Activated T-cell treated with anti-CD3 and anti-CD28 coated beads, Interleukin-2, amount 50 U/mL, for 48 hours (primary cell): ENCODE measurements at places on chromosomes 11 and 22.

- no peak for DNase-seq
Observed at GRCh38 chr11:105449100-105449734, 160.7 kb upstream of the GRIA4 start.

GRCh38 chr11:99505831-99506230, 485.1 kb downstream of the CNTN5 start:
- no peak for DNase-seq

DNA sequence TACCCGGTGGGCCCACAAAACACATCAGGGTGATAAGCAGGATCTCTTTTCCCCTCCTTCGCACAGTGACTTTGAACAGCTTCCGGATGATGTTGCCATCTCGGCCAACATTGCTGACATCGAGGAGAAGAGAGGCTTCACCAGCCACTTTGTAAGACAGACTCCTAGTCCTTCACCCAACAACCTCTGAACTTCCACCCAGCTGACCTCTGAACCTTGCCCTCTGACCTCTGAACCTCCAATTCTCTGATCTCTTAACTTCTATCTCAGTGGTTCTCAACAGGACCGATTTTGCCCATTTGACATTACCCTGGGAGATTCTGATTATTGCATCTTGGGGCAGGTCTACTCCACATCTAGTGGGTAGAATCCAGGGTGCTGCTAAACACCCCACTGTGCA, 3.2 kb downstream of the NCF4 start:
- DNase-seq = no peak

DNA sequence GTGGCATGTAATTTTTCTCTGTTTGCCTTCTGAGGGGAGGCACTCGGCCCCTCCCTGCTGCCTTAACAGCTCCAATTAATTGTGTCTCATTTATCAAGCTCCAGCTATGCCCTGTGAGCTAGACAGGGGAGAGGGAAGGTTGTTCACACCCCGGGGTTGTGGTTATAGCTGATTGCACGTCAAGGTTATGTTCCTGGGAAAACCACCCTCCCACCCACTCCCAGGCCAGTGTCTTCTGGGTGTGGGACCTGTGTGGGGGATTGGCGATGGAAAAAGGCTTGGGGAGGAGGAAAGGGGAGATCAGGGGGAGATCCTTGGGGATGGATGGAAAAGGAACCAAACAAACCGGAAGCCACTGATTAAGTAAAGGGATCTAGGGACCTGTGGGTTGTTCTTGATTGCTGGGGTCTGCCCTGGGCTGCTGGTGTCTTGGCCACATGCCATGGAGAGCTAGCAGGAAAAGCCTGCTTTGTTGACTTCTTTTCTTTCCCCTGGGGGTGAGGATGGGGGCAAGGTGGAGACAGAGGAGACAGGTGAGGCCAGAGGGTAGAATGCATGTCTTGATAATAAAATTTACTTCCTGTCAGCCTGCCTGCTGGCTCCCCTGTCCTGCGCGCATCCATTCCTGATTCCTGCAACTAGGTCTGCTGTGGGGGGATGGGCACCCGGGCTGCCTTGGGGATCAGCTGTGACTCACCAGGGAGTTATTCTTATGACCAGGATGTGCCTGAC, 13.5 kb upstream of the SORL1-AS1 start:
- peak; percentile 67 for DNase-seq
